ENCODE measurements at places on chromosomes 6 and 20.

- peak; percentile 35 for DNase-seq
Observed at GRCh38 chr6:147194652-147195411, 9.4 kb upstream of the STXBP5 start.

DNA sequence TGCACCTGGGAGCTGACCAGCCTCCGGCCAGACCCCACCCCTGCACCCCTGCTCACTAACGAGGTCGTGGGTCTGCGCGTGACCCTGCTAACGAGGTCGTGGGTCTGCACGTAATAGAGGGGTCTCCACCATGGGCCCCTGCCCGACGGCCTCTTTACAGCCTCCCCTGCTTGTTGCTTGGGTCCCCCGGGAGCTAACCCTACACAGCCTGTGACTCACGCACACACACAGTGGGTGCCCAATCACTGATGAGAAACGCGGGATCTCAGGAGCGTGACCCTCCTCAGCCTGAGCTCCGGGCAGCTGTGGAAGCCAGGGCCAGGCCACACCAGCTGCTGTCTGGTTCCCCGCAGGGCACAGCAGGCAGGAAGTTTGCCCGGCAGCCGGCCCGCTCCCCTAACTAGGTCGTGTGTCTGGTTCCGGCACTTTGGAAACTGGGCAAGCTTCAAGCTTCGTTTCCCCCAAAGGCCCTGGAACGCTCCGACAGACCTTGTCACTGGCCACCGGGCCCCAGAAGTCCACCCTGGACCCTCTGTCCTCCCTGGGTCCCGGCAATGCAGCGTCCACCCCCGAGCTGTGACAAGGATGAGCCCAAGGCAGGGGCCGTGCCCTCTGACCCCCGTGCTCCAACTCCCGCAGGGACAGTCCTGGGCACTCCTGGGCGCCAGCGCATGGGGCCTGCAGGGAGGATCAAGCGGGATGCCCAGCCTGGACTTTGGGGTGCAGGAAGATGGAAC, 767 bp downstream of the PTK6 start:
- no peak for DNase-seq

GRCh38 chr6:159693128-159693893, at the start of gene SOD2:
Gene SOD2, minus strand, starts transcription at chr6:159693241. Its CDS starts 74 bp downstream, at chr6:159693167.
- peak; percentile 90 for DNase-seq

- DNase-seq, result peak; percentile 68
Observed at GRCh38 chr20:859751-860231, 26.3 kb downstream of the FAM110A start.

DNA sequence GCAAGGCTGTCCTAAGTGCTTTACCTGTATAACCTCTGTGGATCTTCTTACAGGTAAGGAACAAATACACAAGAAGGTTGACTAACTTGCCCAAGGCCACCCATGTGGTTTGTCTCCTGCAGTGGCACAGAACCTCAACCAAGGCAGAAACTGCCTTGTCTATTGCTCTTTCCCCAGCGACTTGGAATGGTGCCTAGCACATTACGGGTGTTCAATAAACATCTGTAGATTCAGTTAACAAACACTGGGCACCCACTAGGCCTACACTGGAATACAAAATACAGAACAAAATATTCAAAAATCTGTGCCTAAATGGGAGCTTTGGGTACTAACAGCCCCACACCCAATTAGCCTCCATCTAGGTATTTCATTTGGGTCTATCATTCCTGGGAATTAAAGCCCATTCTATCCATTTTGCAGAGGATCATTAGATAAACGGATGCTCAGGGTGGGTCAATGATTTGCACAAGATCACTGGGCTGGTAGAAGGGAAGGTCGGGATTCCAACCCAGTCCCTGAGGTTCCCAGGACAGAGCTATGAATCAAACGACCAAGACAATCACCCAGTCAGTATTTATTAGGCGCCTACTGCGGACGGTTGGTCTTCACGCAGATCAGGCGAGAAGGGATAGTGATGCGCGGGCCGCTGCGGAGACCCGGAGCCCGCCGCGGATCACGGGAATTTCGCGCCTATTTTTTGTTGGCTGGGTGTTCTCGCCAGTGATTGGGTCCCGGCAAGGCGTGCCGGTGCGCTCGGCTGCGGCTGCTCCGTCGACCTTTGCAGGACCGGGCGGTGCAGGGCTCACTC, at the start of gene STK35:
STK35 (plus strand) TSS at position 771 of the 808 bp plus-strand sequence. CDS start 55 bp downstream, outside the sequence.
- no peak for DNase-seq

- peak; percentile 71 for DNase-seq
Observed at GRCh38 chr6:167094820-167095637, 27.9 kb upstream of the CCR6 start.

DNA sequence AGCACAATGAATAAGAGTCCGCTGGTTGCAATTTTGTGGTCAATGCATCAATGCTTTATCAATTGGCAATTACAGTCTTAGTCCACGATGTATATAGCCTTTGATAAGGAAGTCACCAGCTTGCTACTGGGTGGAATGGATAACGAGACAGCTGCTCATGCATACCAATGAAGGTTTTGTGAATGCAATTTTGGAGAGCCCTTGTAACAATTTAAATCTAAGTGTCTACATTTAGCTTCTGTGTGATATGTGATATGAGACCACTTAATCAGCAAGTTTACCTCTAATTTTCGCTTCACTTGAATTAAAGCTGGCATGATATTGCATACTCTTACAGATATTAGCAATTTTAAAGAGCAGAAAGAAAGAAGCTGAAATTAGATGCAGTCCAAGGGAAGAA, 543.9 kb downstream of the RNF144B start:
- DNase-seq, result no peak

GRCh38 chr20:25000268-25000801, 7.8 kb upstream of the APMAP start:
- no peak for DNase-seq

DNA sequence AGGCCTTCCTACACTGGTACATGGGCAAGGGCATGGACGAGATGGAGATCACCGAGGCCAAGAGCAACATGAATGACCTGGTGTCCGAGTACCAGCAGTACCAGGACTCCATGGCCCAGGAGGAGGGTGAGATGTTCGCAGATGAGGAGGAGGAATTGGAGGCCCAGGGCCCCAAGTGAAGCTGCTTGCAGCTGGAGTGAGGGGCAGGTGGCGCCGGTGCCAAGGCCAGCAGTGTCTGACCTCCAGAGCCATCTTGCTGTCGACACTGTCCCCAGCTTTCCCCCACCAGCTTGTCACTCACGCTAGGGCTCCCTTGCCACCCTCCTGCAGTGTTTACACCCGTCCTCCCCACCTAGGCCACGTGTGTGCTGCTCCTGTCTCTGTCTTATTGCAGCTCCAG, 12.2 kb downstream of the GABRR2 start:
- no peak for DNase-seq

GRCh38 chr6:169112483-169113320, 140.9 kb downstream of the THBS2 start:
- no peak for DNase-seq

DNA sequence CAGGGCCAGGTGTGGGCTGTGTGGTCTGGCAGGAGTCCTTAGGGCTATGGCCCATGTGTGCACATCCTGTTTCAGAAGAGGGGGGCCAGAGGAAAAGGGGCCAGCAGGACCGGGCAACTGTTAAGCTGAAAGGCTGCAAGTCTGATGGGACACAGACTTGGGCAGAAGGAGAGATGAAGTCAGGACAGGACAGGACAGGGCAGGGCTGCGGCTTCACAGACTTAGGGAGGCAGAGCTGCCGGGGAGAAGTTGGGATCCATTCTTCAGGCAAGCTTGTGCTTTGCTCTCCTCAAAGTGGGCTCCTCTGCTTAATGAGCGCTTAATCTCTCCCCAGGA, 28.7 kb downstream of the MOCS1 start:
- no peak for DNase-seq

DNA sequence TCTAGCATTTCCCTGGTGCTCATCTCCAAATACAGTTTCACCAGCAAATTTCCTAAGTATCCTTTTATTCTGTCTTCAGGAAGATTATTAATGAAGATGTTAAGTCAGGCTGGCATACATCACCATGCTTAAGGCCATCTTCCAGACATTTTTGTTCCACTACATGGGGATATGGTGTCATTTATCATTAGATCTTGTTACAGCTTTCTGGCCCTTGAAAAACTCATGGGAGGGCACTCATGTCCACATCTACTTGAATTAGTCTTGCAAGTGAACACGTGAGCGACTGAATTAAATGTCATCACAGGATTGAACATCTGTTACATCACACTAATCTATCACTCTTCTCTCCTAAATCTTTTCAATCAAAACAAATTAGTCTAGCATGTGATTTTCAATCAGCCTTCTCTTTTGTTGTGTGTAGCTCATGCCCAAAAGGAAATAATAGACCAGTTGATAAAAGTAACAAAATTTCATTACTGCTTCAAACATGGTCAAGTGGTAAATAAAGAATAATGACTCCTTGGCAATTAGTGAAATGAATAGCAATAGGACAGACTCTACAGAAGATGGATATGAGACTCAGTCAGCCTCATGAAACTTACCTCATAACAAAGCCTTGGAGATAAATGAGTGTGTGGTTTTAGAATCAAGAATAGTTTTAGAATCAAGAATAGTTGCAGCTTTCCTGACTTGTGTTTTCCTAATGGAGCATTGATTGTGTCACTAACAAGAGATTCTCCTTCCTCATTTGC, 80.5 kb downstream of the MTFR2 start:
- DNase-seq, result no peak

DNA sequence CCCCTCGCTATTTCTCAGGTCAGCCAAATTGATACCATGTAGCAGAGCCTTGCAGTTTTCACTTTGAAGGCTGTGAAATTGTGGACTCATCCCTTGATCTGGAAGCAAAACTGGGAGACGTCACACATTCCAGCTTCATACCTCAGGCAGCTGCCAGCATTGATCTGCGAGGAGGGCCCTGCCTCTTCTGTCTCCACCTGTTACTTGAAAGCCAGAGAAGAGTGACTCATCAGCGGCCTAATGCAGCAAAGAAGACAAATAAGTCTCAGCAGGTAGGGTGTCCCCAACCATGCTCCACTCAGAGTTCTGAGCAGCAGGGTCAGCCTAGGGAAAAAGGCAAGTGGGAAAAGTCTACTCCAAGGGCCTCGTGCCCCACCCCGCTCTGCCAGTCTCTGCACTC, 69.4 kb upstream of the BMP2 start:
- DNase-seq, result no peak

DNA sequence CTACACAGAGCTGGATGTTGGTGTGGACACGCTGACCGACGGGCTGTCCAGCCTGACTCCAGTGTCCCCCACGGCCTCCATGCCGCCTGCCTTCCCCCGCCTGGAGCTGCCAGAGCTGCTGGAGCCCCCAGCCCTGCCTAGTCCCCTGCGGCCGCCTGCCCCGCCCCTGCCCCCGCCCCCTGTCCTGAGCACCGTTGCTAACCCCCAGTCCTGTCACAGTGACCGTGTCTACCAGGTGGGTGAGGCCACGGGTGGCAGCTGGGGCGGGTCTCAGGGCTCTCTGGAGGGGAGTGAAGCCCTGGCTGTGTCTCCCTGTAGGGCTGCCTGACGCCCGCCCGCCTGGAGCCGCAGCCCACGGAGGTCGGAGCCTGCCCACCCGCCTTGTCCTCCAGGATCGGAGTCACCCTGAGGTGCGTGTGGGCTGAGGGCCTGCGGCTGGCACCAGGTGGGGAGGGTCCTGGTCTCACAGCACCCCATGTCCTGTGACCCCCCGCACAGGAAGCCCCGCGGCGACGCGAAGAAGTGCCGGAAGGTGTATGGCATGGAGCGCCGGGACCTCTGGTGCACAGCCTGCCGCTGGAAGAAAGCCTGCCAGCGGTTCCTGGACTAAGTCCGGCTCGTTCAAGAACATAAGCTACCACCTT, 2.9 kb downstream of the SLC2A4RG start:
- no peak for DNase-seq

DNA sequence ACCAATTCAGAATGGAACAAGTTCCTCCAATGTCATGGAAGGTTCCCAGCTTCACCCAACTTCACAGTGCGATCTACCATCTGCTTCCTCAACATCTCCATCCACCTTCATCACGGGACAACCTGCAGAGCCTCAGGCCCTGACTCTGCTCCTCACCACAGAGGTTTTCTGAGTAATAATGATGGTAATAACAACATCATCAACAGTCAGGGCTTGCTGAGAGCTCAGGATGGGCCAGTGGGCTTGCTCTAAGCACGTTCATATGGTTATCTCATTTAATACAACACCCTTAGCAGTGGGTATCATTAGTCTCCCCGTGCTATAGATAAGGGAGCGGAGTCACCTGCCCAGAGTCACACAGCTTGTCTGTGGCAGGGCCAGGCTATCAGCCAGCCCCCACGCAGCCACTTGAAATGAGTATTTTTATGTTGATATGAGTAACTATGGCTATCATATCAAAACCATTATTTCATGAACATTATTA, 38.6 kb downstream of the PREX1 start:
- DNase-seq, result no peak

GRCh38 chr20:44728801-44729443, 13.8 kb downstream of the CCN5 start:
- peak; percentile 51 for DNase-seq

- DNase-seq, result no peak
Observed at GRCh38 chr20:17485017-17485416, 46.2 kb downstream of the BFSP1 start.

DNA sequence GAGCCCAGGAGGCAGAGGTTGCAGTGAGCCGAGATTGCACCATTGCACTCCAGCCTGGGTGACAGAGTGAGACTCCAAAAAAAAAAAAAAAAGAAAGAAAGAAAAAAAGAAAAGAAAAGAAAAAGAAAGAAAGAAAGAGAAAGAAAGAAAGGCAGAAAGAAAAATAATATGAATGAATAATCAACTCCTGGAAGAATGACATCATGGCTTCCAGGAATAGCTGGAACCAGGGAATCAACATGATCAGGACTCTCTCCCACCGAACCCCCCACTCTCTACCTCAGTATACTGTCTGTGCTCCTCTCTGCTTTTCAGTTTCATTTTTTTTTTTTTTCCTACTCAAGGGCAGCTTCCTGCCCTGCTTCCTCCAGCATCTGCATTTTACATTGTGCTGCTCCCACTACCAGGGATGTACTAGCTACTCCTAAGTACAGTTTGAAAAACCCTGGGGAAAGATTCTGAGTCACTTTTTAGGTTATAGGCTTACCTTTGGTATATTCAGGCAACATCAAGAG, 19.7 kb upstream of the MTCL3 start:
- DNase-seq, result no peak

GRCh38 chr6:1726341-1726768, 116.6 kb downstream of the FOXC1 start:
- no peak for DNase-seq

- DNase-seq, result peak; percentile 90
Observed at GRCh38 chr20:63873477-63873971, 8.5 kb downstream of the TPD52L2 start.

- no peak for DNase-seq
Observed at GRCh38 chr6:142685852-142686506, 259.0 kb downstream of the HIVEP2 start.

DNA sequence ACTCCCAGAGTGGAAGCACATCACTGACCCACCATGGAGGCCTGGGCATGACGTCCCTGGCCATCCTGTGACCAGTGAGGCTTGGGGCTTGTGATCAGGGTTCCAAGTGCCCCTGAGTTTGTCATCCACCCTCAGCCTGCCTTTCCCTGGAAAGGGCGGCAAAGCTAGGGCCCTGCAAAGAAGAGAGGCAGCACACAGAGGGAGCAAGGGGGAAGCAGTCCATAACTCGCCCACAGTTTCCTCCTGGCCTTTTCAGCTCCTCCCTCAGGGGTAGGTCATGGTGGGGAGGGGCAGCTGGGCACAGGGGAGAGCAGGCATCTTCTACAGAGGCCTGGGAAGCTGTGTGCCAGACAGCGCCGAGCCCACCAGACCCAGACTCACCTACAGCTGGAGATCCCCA, at the start of gene NCR2:
NCR2 (plus strand) TSS at position 313 of the 400 bp plus-strand sequence. CDS start 269 bp downstream, outside the sequence.
- DNase-seq, result peak; percentile 27

- DNase-seq, result peak; percentile 40
Observed at GRCh38 chr6:149716181-149716963, 1.5 kb downstream of the LATS1 start.

GRCh38 chr6:153957394-153957793, 81.6 kb upstream of the OPRM1 start:
- peak; percentile 14 for DNase-seq

Measured in suppressor macrophage (primary cell).